ENCODE measurements at places on chromosomes 3 and 15. TPM values are rescaled to one million over a fixed set of nuclear protein-coding genes. Genes with fewer than 3 reads are reported as not detected.

IL17RE gene
- total RNA-seq, result not detected

SEMA3F gene
- 1.9 TPM for total RNA-seq

GRCh38 chr3:36540888-36541518 lies 160.7 kb downstream of the STAC start:
- peak; percentile 19 for DNase-seq

DNA sequence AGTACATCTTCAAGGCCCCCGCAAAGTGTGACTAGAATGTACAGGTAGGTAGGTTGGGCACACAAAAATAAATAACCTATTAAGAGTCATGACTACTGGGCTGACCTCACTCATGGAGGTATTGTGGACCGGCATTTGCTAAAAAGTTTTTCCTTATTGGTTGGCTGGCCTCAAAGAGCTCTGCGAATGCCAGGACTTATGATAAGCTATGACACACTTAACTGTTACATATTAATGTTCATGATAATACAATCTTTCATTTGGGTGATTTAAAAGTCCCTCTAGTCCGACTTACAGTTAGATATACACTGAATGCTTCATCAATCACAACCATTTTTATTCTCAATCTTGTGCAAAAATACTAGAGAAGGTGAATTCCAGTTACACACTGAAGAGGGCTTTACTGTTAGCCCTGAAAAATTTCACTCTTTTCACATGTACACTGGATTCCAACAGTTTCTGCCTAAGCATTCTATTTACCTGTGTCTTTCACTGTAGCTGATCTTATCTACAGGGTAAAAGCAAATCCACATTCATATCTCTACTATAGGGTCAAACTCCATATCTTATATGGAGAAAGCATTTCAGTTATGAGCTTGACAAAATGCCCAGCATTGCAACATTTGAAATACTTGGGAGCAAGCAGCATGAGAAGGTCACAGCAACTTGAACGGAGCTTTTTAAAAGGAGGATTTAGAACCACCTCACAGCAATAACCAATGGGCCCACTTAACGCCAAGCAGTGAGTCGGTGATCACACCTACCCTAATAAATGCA lies 329.1 kb downstream of the FOXP1 start:
- DNase-seq, result no peak

All from RPMI7951 (cell line).